ENCODE measurements at places on chromosomes 13 and 19.

- DNase-seq, result no peak
These were observed 6.7 kb upstream of the TRIM28 start for GRCh38 chr19:58536852-58537798.

DNA sequence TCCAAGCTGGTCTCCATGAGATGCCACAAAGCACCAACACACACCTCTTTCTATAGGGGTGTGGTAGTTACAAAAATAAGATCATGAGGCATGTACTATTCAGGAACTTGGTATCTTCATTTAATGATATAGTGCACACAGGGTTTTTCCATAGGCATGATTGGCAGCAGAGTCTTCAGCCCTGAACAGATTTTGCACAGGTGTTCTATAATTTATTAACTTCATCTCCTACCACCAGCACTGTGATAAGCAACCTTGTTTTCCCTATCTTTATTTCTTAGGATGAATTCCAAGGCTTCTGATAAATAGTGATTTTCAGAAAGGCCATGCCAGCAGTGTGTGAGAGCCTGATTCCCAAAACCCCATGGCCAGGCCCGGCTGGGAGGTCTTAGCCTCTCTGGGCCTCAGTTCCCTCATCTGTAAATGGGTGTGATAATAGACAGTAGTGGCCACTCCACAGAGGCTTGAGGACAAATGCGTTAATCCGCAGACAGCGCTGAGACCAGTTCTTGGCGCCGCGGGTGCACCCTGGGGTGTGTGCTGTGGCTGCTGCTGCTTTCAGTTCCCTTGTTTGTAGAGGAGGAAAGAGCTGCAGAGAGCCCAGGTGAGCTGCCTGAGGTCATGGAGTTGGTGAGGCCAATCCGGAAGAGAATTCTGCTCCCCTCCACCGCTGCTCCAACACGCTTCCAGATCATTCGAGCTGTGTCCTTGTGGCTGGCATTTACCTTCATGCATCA lies 33.1 kb downstream of the DHRS12 start:
- no peak for DNase-seq

DNA sequence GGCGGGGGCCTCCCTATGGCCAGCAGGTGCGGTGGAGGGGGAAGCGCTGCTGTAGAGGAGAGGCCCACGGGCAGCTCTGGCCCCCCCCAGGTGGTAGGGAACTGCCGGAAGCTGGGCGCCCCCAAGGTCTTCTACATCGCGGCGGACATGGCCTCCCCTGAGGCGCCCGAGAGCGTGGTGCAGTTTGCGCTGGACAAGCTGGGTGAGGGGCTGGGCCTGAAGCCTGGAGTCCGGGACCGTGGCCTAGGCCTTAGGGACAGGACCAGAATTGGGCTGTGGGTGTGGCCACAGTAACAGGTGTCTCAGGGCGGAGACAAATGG lies 3.8 kb upstream of the RPL36 start:
- DNase-seq, result no peak

GRCh38 chr19:5973867-5974635 lies 3.9 kb downstream of the RANBP3 start:
- DNase-seq, result no peak

DNA sequence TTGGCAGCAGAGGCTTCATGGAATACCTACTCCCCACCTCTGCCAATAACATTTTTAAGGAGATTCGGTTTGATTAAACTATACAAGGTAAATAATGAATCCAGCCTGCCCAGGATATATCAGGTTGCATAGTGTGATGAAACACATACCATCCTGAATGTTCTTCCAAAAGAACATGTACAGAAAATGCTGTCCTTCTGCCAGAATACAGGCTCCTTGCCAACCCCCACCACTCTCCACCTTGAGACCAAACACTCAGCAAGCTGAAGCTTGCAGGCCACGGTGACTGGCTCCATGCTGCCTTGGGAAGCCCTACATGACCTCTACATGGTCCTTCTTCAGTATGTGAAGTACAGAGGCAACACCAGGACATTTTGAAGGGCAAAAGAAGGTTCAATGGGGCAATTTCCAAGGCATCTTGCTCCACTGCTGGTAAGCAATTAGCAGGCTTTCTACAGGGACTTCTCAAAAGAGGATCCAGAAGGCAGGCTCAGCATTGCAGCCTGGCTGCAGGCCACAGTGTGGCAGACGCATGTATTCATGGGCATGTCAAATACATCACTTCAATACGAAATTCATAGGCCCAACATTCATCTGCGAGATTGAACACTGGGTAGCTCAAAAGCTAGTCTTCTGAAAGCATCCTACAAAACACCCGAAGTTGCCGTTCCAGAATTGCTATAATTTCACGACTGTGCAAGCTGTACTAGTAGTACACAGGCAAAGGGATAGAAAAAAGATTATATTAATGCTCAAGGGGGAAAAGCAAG lies 62.4 kb upstream of the SERP2 start:
- no peak for DNase-seq

Data from left ventricle myocardium inferior (tissue), 1 donor.